ENCODE measurements at places on chromosomes 2 and 18. TPM values are rescaled to one million over a fixed set of nuclear protein-coding genes. Genes with fewer than 3 reads are reported as not detected.

Gene FAM228A
- total RNA-seq = not detected

DNA sequence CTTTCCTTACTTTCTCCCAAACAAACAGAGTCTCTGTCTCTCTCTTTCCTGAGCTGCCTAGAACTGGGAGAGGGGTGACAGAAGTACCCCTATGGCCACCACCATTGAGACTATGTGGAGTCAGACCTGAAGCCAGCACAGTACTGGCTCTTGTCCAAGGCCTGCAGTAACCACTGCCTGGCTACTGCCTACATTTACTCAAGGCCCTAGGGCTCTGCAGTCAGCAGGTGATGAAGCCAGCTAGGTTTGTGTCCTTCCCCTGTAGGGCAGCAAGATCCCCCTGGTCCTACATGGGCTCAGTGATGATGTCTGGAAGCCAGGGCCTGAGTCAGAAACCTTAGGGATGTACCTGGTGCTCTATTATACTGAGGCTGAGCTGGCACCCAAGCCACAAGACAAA, 12.2 kb downstream of the MYO3B start:
- no peaks in the 10 kb centered on the region for H3K4me1 ChIP-seq
- H3K4me3 ChIP-seq = no peak overlapping the region
- no peaks in the 10 kb centered on the region for H3K27me3 ChIP-seq
- no peaks in the 10 kb centered on the region for H3K36me3 ChIP-seq
- H3K27ac ChIP-seq = no peak overlapping the region
- DNase-seq = no peak

Gene GULP1
- 51.5 TPM for total RNA-seq

DNA sequence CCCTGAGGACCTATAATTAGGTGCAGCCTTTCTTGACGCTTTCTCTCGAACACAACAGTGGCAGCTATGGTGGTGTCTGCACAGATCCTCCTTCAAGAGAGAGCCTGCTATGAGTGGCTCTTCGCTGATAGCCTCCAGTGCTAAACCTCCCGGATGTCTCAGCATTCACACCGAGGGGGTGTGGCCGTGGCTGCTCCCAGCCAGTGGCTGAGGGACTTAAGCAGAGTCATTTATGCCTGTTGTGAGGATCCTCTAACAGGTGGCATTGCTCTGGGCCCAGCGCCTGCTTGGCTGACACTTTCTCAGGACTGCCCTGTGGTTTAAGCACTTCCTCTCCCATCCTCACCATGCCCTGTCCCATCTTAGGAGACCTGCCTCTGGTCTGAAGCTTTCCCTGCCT, 592.0 kb upstream of the LRRTM1 start:
- H3K4me1 ChIP-seq = no peaks in the 10 kb centered on the region
- no peak overlapping the region for H3K4me3 ChIP-seq
- H3K36me3 ChIP-seq = no peaks in the 10 kb centered on the region
- no peaks in the 10 kb centered on the region for H3K27me3 ChIP-seq

DNA sequence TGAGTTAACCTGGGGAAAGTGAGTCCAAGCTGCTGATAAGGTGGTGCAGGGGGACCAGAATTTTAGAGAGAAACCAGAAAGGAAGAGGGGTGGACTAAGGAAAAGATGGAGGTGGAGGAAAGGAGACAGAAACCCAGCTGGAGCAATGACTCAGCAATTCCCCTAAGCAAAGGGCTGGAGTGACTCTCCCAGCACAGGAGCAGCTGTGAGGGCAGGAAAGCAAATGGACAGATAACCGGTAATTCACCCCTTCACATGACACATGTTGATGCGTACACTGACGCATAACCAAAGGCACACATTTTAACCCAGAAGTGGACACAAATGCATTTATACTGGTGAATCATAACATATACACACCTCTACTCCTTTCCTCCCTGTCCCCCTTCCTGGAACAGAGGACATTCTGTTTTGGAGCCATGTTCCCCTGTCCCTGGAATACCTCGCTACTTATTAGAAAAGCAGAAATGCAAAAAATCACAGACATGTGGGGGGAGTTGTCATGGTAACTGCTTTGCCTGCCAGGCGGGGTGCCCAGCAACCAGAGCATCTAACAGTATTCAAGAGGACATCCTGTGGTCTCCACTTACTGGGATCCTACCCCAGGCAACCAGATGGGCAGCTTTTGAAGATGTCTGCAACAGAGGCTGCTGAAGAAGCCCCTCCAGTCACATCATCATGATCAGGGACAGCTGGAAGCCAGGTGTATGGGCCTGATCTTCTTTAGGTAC, 4.7 kb downstream of the CDK5R2 start:
- H3K27me3 ChIP-seq = no peaks in the 10 kb centered on the region
- H3K27ac ChIP-seq = no peak overlapping the region
- H3K4me1 ChIP-seq = no peaks in the 10 kb centered on the region
- no peak for DNase-seq
- no peak overlapping the region for H3K4me3 ChIP-seq

Data from Panc1 (cell line).